Stimulated activated CD4-positive, alpha-beta T cell treated with anti-CD3 and anti-CD28 coated beads, TNF-alpha, amount 100 ng/mL, for 1 hour (primary cell): ENCODE measurements at places on chromosomes 5 and 9.

DNA sequence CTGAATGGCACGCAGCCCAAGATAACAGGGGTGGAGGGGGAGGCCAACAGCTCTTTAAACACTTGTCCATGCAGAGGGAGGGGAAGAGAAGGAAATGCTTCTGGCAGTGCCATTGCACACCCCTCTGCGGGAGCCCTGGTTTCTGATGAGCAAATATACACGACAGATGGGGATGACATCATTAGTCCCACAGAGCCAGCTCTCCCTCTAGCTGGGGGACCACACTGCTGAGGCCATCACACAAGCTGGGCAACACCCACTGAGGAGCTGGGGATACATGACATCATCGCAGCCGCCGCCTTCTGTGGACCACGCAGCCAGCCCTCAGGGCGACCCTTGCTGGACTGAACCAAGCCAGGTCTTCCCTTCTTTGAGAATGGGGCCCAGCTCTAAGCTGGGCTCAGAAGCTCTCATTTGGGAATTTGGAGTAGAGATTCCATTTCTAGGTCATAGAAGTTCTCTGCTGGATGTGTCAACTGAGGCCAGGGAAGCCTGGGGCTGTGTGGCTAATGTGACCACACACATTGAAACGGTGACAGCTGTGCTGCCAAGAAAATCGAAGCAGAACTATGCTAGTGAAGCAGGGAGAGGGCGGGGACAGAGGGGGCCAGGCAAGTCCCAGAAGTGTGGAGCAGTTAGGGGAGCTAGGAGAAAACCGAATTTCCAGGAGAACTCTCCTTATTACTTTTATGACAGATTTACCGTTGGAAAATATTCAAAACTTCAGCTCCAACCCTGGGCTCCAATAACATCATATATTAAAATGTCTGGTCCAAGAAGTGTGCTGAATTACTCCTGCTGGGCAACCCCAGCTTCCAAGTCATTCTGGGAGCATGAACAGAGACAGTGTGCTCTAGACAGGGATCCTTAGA lies 79.5 kb downstream of the PRRT1B start:
- DNase-seq = no peak

DNA sequence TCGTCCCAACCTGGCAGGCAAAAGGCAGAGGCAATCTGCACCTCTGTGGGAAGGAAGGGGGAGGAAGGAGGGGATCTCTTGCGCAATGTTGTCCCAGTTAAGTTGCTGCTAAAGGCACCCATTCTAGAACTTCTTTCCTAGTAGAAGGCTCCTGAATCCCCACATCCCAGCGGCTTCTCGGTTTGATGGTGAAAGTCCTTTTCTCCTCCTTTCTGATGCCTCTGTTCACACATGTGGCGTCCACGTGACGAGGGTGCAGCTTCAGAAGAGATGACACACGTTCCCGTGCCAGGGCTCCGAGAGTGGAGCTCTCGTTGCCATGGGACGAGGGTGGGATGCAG lies 96.9 kb upstream of the FCN2 start:
- no peak for DNase-seq

GRCh38 chr5:31887556-31887955 lies 248.6 kb downstream of the PDZD2 start:
- no peak for DNase-seq

DNA sequence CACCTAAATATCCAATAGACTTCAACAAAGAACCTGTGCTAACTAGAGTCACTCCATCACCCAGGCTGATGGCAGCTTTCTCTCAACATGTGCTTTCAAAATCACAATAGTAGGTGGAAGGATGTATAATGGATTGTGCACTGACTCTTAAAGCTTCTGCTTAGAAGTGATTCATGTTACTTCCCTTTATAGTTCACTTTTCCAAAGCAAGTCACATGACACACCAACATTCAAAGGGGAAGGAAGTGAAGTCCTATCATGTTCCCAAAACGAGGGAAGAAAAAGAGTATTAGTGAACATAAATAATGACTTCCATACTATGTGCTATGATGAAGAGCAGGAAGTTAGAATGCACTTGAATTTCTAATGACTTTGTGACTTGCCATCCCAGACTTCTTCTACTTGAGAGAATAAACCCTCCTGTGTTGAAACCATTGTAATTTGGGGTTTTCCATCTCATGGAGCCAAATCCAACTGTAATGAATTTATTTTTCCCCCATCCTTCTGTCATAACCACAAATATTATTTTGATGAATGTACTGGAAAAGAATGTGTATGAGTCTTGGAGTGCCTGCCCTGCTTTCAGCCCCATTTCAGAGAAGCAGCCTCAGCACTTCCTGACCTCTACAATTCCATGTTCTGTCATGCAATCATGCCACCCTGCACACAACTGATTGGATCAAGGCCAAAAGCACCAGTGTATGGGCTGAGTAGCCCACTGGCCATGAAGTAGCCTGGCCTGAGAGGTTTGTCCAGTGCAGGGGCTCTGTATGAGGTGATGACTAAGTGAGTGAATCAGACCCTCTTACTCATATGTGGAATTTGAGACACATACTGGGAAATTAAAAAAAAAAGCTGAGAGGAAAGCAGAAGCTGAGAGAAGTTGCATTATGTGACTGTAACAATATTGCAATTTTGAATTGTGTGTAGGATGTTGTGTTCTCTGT lies 525.9 kb upstream of the CLINT1 start:
- no peak for DNase-seq

DNA sequence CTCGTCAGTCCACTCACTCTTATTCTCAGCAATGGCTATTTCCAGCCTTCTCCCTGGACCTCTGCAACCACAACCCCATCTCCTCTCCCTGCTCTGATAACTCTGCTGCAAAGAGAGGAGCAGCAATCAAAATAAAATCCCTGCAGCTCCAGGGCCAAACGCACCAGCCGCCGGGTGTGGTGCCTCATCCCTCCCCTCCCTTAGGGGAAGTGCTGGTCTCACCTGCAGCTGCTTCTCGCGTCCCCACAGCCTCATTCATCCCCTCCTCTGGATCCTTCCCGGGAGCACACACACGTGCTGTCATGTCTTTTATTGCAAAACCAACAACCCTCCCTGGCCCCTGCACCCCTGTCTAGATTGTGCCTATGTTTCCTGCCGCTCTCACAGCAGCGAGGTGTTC lies 77.8 kb downstream of the TENT4A start:
- DNase-seq = no peak

DNA sequence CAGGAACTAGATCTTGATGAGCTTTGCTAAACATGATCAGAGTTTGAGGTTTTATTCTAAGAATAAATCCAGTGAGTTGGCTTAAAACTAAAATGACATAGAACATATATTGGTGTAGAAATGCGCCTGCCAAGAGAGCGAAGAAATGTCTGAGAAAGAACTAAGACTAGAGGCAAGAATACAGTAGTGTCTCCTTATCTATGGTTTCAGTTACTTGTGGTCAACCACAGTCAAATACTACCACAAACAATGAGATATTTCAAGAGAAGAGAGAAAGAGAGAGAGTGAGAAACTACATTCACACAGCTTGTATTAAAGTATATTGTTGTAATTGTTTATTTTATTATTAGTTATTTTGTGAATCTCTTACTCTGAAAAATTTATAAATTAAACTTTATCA lies 254.4 kb upstream of the CDH10 start:
- no peak for DNase-seq

DNA sequence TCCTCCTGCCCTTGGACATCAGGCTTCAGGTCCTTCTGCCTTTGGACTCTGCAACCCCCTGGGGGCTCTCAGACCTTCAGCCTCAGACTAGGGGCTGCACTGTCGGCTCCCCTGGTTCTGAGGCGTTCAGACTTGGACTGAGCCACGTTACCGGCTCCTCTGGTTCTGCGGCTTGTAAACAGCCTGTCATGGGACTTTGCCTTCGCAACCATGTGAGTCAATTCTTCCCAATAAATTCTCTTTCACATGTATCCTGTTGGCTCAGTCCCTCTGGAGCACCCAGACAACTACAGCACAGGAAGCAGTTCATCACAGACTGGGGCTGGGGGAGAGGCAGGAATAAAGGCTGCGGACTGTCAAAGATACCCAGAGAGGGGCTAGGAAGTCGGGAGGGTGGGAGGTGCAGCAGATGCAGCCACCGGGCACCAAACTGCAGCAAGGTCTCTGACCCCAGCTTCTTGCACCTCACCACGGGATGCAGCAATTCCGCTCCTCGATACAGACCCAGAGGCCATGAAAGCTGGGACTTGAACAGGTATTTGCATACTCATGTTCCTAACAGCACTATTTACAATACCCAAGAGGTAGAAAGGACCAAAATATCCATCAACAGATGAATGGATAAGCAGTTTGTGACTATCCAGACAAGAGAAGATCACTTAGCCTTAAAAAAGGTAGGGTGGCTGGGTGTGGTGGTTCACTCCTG lies 100.8 kb downstream of the COL23A1 start:
- DNase-seq = no peak

DNA sequence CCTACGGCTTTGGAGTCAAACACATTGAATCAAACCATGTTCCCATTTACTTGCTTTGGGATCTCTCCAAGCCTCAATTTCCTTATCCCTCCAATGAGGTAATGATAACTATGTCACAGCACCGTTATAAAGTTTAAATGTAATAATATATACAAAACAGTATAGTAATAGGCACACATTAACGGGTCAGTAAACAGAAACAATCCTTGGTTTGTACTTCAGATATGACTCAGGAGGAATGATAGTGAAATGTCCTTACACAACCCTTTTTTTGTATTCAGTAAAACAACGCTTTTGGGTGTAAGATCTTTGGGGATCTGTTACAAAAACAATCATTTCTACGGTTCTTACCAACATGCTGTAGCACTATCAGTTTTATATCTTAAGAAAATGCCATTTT lies 178.5 kb upstream of the GNA14 start:
- no peak for DNase-seq

DNA sequence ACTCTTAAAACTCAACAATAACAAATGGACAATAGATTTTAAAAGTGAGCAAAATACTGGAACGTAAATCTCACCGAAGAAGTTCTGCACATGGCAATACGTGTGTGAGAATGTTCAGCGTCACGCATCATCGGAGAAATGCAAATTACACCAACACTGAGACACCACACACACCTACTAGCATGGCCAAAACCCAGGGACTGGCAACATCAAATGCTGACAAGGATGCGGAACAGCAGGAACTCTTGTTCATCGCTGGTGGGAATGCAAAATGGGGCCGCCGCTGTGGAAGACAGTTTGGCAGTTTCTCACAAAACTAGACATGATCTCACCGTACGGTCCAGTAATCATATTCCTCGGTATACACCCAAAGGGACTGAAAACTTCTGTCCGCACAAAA lies 21.6 kb upstream of the CLPTM1L start:
- no peak for DNase-seq

- no peak for DNase-seq
Measured at GRCh38 chr5:18811661-18812060, 1176.3 kb downstream of the CDH18 start.

DNA sequence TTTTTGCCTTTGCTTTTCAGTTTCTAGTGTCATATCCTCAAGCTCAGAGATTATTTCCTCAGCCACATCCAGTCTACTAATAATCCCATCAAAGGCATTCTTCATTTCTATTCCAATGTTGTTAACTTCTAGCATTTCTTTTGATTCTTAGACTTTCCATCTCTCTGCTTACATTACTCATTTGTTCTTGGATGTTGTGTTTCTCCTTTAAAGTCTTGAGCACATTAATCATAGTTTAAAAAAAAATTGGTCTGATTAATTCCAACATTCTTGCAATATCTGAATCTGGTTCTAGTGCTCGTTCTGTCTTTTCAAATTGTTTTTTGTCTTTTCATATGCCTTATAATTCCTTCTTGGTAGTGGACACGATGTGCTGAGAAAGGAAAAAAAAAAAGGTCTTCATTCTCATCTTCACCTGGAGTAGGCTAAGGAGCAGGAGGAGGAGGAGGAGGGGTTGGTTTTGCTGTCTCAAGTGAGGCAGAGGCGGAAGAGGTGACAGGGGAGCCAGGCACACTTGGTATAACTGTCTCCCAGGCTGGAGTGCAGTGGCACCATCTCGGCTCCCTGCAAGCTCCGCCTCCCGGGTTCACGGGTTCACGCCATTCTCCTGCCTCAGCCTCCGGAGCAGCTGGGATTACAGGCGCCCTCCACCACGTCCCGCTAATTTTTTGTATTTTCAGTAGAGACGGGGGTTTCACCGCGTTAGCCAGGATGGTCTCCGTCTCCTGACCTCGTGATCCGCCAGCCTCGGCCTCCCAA lies 16.3 kb downstream of the PRXL2C start:
- no peak for DNase-seq

DNA sequence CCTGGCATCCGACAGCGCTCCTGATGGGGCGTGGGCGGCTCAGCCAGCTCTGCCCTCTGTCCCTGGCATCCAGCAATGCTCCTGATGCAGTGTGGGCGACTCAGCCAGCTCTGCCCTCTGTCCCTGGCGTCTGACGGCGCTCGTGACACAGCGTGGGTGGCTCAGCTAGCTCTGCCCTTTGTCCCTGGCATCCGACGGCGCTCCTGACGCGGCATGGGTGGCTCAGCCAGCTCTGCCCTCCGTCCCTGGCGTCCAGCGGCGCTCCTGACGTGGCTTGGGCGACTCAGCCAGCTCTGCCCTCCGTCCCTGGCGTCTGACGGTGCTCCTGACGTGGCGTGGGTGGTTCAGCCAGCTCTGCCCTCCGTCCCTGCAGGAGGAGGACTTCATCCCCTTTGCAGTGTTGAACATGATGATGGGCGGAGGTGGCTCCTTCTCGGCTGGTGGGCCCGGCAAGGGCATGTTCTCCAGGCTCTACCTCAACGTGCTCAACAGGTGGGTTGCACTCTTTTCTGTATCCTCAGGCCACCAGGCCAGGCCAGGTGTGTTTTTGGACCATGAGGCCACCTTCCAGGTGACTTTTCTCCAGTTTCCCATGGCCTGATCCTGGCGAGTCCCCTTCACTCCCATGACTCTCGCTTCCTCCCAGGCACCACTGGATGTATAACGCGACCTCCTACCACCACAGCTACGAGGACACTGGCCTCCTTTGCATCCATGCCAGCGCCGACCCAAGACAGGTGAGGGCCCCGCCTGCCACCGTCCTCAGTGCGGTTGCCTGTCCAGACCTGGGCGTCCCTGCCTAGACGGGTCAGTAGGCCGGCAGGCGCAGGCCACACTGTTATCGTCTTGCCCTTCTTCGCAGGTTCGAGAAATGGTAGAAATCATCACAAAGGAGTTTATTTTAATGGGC lies 8.0 kb downstream of the PMPCA start:
- DNase-seq = no peak

DNA sequence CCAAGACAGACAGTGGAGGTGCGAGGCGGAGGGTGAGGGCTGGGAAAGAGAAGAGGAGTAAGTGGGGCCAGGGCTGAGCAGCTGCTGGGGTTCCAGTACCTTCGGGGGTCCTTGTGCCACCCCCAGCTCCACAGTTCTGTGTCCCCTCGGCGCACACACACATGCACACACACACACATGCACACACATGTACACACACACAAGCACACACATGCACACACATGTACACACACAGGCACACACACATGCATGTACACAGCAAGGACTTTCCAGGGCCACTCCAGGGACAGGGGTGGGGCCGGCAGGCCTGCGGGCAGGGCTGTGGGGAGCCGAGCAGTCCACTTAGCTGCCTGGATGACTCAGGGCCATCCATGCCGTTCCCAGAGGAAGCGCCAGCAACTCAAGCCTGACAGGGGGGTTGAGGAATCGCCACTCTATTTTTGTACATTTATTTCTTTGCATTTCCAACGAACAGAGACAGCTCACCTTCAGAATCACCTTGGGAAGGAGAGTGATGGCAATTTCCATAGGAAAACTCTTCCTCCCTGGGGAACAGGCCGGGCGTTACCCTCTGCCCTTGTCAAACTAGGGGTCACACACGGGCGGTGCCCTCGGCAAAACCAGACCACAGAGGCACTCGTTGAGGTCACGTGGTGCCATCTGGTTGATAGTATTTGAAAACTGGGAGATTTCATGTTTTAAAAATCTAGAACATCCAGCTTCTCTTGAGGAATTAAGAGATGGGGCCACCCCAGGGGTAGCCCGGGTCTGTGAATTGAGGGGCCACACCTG lies 135.7 kb downstream of the ADAMTS2 start:
- DNase-seq = no peak
